Fibroblast of skin of right quadriceps (primary cell): ENCODE measurements at places on chromosomes 12 and 14.

- DNase-seq: no peak
Observed at GRCh38 chr14:30385925-30386324, 173.0 kb upstream of the G2E3 start.

DNA sequence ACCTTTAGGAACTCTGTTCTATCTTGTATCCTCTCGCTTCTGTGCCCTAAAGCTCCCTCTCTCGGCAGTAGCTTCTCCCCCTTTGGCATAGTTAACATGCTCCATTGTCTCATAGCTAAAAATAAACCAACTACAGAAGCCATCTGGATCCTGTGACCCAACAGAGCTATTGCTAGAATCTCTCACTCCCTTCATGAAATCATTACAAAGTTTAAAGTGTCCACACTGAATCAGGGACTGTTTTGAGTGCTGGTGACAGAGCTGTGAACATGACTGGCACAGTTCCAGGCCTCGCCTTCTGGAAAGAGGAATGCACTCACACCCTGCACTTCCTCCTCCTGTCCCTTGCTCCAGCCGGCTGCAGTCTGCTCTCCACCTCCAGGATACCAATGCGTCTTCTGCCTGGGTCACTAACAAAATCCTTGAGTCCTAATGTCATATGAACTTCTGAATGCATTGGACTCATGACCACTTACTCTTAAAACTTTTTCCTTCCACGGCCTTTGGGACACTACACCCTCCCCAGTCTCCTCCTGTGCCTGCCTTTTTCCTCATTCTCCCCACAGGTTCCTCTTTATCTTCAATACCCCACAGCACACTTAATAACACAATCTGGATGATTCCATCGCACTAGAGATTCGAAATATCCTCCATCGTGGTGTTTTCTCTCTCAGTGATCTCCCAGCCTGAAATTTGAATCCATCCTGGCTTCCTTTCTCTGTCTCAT lies 13.2 kb downstream of the PLBD1 start:
- no peak for DNase-seq

DNA sequence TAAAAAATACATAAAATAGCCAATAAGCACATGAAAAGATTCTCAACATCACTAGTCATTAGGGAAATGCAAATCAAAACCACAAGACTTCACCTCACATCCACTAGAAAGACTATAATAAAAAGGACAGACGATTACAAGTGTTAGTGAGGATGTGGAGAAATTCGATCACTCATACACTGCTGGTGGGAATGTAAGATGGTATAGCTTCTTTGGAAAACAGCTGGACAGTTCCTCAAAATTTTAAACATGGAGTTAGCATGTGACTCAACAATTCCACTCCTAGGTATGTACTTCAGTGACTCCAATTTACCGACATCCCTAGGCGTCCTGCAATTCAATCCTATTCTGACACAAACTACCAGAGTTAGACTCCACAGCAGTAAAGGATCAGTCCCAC lies 13.7 kb downstream of the TRIM9 start:
- no peak for DNase-seq

DNA sequence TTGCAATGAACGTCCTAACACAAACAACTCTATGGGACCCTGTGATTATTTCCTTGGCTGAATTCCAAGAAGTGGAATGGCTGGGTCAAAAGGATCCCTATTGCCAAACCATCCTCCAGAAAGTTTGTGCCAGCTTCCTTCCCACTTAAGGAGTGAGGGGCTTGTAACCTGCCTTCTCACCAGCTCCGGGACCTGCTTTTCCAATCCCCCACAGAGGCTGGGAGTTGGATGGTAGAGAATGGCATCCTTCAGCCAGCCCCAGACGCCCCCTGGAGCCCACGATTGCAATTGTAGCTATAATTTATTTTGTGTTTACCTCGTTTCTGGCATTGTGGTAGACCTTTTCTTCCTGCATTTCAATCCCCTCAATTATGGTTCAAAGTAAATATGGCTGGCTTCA lies 9.7 kb upstream of the ZDHHC22 start:
- DNase-seq: no peak

- DNase-seq: peak; percentile 18
Observed at GRCh38 chr12:93616584-93617101, 44.2 kb downstream of the SOCS2 start.

DNA sequence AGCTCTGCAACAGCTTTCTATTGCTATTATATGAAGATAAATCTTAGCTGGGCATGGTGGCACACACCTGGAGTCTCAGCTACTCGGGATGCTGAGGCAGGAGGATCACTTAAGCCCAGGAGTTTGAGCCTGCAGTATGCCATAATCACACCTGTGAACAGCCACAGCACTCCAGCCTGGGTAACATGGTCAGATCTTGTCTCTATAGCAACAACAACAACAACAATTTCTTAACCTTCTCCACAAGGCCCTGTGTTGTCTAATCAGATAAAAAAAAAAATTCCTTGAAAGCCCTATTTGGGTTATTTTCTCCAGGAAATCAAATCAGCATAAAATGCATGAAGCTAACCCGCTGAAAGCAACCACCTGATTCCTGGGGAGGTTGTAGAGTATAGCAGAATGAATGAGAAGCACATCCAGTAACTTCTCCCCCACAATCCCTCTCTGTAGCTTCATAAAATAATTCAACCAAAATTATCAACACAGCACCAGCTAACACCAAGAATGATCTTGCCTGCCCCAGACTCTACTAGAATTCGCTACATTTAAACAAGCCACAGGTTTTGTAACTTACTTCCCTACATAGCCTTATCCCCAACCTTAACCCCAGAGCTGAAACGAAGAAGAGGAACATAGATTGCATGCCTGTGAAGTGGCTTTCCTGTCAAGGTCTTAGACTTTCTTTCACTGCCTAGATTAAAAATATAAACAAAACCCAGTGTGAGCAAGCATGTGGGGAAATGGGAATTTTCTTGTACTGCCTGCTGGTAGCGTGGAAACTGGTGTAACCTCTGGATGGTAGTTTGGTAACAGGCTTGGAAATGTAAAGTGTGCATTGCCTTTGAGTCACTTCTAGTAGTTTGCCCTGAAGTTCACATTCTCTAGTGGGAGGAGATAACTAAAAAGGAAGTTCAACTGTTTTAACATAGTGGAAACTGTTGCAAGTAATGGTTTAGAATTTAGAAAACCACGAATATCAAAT lies 6.0 kb upstream of the STK38L start:
- DNase-seq: no peak

- DNase-seq: no peak
Observed at GRCh38 chr12:2453761-2454090, 341.0 kb upstream of the FKBP4 start.

DNA sequence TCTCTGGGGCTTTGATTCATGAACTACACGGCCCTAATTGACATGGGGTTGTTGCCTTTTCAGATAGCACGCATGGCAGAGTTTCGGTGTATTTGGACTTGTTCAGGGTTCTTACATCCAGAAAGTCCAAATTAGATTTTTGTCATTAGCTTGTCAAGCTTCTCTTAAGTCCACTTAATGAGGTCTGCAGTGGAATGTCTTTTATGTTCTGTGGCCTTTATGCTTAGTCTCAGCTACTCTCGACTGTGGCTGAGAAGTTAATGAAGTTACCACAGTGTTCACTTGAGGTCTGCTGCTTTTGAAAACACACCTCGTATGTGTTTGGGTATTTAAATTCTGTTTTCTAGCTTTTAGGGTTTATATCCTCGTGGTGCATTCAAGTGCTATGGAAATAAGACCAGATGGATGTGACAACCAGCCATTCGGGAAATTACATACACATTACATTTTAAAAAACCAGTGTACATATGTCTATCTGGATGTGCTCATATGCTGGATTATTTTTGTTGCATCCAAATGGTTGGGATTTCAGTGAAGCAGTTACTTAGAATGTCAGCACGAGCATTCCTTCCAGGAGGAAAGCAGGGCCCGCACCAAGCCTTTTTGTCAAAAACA lies 80.2 kb downstream of the RMST start:
- DNase-seq: no peak

GRCh38 chr12:52323416-52324152 lies 2.4 kb upstream of the KRT83 start:
- DNase-seq: no peak

- DNase-seq: no peak
Observed at GRCh38 chr14:89440986-89441909, 24.2 kb upstream of the FOXN3 start.

- no peak for DNase-seq
Observed at GRCh38 chr14:49770212-49770817, 2.4 kb downstream of the KLHDC2 start.

GRCh38 chr12:120640861-120641833 lies 721 bp downstream of the CABP1 start:
- DNase-seq: peak; percentile 32

- no peak for DNase-seq
Observed at GRCh38 chr12:111010061-111010460, 89.7 kb upstream of the MYL2 start.

DNA sequence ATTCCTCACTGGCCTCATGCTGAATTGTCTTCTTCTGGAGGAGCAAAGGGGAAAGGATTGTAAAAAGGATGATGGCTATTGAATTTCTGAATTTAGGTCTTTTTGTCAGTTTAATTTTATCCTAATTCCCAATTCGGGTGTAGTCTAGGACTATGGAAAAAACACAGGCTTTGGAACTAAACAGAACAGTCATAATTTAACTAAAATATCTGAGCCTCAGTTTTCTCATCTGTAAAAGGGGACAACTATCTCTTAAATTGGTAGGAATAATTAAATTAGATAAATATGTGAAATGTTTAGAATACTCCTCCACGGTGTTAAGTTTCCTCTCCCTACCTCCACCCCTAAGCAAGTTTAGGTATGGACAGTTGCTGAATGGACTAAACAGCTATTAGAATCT lies 3.2 kb upstream of the SP1 start:
- no peak for DNase-seq

DNA sequence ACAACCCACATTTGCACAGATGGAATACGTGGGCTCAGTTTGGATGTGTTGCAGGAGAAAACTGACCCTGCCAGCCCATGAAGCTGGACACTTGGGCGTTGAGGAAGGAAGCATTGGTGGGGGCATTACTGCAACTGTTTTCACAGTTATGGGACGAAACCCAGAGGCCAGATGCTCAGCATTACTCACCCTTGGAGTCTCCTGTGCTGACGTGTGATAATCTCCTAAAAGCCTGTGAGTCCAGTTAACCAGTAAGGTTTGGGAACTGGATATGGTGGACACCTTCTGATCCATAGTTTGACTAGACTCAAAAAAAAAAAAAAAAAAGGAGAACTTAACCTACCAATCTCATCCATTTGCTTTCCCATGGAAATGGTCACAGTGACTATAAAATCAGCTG lies 52.8 kb upstream of the EGLN3 start:
- no peak for DNase-seq

DNA sequence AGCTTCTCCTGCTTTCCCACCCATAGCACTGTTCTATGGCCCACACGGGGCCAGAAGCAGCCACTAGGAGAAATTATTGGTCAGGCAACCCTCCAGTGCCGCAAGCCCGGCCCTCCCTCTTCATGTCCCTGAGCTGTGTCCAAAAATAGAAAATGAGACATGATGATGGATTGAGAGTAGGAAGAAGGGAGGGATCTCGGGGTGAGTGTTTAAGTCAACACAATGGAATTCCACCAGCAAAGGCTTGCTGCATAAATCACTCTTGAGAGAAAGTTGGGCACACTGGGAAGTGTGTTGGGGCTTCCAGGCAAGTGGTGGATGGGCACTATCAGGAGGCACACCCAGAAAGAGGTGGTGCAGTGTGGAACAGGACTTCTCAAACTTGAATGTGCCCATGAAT lies 94.2 kb downstream of the LLPH start:
- DNase-seq: peak; percentile 99

- no peak for DNase-seq
Observed at GRCh38 chr12:132163041-132163910, 19.0 kb downstream of the NOC4L start.

- peak; percentile 6 for DNase-seq
Observed at GRCh38 chr14:28673056-28673455, 93.5 kb upstream of the FOXG1 start.

DNA sequence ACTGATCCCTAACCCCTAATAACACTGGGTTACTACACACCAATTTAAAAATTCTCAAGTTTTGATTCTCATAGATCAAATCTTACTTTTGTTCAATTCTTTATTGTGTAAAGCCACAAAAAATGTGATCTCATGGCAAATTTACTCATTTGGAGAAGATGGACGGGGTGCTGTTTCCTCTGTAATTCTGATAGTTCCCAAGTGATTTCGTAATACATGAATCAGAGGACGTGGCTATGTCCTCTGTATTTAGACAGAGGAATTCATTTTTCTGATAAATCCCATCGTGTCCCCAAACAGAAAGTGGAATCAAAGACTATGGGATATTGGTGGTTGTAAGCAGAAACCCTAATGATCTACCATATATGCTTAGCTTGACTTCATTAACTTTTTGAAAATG lies 76.6 kb upstream of the GNG2 start:
- DNase-seq: peak; percentile 64

DNA sequence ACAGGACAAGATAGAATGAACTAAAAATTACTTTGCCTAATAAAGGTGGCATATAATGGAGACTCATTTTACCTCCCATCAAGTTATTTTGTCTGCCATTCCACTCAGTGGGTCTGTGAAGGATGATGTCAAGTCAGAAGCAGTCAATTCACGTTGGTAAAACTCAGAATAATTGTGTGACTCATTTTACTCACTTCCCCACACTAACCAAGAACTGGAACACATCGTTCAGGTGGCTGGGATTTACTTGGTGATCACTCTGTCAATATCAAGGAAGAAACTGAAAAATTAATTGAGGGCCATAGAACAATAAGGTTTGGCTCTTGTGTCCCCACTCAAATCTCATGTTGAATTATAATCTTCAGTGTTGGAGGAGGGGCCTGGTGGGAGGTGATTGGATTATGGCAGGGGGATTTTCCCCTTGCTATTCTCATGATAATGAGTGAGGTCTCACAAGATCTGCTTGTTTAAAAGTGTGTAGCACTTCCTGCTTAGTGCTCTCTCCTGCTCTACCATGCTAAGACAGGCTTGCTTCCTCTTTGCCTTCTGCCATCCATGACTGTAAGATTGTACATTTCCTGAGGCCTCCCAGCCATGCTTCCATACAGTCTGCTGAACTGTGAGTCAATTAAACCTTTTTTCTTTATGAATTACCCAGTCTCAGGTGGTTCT lies 35.7 kb upstream of the GTF2A1 start:
- no peak for DNase-seq

- DNase-seq: peak; percentile 85
Observed at GRCh38 chr12:115323223-115323905, 639.4 kb upstream of the TBX3 start.
